ENCODE measurements at places on chromosomes 7 and 10.

GRCh38 chr10:91536733-91537132, 96.1 kb downstream of the PPP1R3C start:
- no peak for DNase-seq

GRCh38 chr10:101625821-101626412, 37.8 kb downstream of the DPCD start:
- no peak for DNase-seq

GRCh38 chr7:148850564-148850963, 33.5 kb downstream of the EZH2 start:
- no peak for DNase-seq

GRCh38 chr7:6015917-6016652, 7.0 kb downstream of the AIMP2 start:
- peak; percentile 96 for DNase-seq

DNA sequence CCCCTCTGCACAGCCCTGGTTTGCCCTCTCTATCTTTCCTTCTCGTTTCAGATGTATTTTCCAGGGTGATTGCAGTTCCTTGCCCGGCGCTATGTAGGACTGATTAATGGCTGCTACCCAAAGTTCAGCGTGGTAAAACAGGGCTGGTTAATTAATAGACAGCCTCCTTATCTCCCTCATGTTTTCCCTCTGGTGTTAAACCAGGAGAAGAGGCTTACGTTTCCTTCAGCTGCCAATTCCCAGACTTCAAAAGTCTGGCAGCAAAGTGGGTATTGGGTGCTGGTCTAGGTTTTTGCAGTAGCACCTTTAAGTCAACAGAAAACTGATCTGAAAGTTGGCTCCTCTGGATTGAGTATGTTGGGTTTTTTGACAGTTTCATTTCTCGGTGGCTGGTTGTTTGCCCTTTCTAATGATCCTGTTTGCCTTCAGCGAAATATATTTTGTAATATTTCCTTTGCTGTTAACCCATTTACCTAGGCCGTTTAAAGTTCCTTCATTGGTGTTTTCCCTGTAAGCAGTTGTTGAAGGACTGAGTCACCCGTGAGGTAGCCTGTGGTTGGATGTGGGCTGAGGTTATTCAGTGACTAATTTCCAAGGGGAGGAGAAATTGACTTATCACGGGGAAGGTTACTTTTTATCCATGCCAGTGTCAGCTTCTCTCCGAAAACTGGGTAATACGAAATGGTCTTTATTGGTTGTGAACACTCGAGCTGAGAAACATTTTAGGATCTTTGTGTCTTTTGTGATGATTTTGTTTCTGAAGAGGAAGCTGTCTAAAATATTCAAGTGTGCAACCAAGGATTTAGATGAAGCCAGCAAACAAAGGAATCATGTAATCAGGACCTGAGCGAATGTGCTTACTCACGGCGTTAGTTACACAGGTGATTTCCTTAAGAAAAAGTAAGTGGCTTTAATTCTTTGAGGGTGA, 257.2 kb downstream of the KIAA1217 start:
- DNase-seq: peak; percentile 95

- no peak for DNase-seq
Observed at GRCh38 chr10:86673216-86673826, 5.0 kb downstream of the LDB3 start.

GRCh38 chr7:116779931-116780330, 82.5 kb upstream of the CAPZA2 start:
- DNase-seq: no peak

GRCh38 chr7:140033036-140033435, 29.7 kb downstream of the PARP12 start:
- DNase-seq: peak; percentile 8

DNA sequence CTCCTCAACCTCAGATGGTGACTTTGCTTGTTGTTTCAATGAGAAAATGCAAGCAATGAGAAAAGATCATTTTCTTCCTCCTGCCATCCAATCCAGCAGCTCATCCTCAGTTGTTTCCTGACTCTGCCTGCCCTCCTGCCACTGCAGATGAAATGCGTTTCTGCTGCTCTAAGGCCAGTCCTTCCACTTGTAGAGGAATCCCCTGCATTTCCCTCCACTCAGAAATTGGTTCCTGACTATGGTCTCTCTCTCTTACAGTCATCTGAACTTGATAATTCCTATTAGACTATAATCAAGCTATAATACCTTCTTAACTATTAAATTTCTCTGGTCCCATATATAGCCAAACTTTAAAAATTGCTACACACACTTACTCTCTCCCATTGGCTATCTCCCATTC, 14.4 kb downstream of the ITGA8 start:
- DNase-seq: no peak

- no peak for DNase-seq
Observed at GRCh38 chr7:22140578-22140977, 194.9 kb upstream of the CDCA7L start.

GRCh38 chr7:18913106-18913505, 204.3 kb downstream of the TWIST1 start:
- no peak for DNase-seq

- no peak for DNase-seq
Observed at GRCh38 chr10:48792121-48792520, 107.4 kb downstream of the WDFY4 start.

DNA sequence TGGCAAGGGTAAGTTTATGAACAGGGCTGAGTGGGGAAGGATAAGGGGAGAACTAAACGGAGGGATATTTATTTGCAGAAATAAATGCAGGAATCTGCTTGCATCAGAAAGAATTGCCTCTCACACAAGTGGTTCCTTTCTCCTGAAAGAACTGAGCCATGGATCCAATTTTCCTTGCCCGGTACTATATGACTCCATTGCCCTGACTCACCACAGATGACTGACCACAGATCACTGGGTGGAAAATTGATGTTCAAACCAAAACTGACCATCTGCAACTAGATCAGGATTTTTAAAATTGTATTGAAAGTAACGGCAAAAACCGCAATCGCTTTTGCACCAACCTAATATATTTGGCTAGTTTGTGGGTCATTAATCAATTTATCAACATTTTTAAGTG, 6.2 kb upstream of the MACC1 start:
- no peak for DNase-seq

DNA sequence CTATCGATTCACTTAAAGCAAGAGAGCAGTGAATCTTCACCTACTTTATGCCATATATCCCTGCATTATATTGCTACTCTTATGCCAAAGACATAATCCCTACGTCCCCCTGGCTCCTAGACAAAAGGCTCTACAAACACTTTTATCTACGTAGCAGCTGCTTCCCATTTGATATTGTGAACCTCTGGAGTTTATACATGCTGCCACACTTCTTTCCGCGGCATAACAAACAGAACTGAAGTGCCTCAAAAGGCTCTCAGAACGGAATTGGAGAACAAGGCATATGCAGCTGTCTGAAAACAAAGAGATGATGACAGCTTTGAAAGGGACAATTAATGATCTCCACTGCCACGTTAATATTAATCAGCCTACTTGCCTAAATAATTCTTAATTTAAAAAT, 985.6 kb upstream of the LRRN3 start:
- DNase-seq: no peak

DNA sequence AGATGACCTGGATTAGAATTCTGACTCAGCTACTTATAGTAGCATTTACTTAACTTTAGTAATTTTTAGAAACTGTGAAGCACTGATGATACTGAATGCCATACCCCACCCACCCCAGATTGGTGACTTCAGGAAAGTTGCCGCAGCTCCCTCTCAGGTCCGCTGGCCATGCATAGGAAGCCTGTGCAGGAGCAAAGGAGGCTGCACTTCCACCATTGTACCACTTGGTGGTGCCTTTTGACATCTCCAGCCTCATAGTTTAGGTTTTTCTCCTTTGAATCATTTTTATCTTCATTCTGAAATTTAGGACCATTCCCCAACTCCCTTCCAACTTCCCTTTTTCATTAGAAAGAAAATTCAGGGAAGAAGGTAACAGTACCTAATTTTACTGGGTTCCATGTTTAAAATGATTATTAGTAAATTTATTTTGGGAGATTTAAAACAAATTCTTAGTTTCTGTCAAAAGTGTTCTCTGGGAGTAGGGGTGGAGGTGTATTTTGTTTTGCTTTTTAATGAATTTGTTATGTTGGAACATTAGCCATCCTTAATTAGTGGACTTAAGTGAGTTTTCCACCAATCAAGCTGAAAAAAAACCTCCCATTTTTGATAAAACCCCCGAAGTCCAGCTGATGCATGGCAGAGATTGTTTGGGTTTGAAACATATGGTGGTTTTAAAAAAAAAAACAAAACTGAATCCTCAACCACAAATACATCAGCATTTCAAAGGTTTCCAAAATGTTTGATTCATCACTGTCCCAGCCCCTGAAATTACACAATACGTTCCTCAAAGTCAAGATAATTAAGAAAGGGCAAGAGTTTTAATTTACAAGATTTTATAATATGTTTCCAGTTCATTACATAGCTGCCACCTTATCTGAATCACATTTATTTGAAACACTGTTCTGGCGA, 109.6 kb downstream of the WNT2 start:
- peak; percentile 79 for DNase-seq

- DNase-seq: peak; percentile 95
Observed at GRCh38 chr10:101014966-101015581, 15.5 kb downstream of the LZTS2 start.

- DNase-seq: peak; percentile 50
Observed at GRCh38 chr7:33965183-33965744, 59.9 kb downstream of the BMPER start.
